Activated naive CD4-positive, alpha-beta T cell treated with anti-CD3 and anti-CD28 coated beads for 36 hours (primary cell): ENCODE measurements at places on chromosomes 16 and 17. TPM values are rescaled to one million over a fixed set of nuclear protein-coding genes. Genes with fewer than 3 reads are reported as not detected.

CPHXL2 gene
- not detected for total RNA-seq

DNA sequence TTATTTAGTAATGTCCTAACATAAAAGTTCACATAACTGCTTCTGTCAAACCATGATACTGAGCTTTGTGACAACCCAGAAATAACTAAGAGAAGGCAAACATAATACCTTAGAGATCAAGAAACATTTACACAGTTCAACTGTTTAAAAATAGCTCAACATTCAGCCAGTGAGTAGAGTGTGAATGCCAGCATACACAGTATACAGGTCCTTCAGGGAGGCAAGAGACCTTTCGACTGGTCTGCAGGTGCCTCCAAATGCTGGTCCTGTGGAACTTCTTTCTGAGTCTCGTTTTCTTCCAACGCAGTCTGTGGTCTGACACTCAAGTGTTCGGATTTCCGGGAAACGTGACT, 10.3 kb downstream of the MRPS23 start:
- no peak overlapping the region for H3K27ac ChIP-seq
- no peak overlapping the region for H3K4me3 ChIP-seq
- no peak for DNase-seq
- peaks cover 9% of the 10 kb centered on the region for H3K4me1 ChIP-seq
- H3K27me3 ChIP-seq = no peaks in the 10 kb centered on the region

DNA sequence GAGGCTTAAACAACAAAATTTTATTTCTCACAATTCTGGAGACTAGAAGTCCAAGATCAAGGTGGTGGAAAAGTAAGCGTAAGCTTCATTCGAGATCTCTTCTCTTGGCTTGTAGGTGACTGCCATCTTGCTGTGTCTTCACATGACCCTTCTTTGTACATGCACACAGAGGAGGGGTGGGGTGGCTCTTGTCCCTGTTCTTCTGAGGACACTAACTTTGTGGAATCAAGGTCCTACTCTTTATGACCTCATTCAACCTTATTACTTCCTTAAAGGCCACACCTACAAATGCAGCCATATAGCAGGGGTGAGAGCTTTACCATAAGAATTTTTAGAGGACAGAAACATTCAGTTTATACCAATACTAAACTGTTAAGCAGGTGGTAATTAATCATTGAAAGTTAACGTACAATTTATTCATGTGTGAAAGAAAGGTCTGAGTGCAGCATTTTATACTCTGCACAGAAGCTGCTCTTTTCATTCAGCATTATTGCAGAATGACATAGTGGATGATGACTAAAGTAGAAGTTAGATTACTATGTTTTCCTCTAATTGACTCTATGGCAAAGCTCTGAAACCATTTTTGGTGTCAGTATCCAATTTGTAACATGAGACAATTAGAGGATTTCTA, 139.9 kb upstream of the HLF start:
- H3K27ac ChIP-seq = no peak overlapping the region
- H3K4me3 ChIP-seq = no peak overlapping the region
- peaks cover 3% of the 10 kb centered on the region for H3K36me3 ChIP-seq

DNA sequence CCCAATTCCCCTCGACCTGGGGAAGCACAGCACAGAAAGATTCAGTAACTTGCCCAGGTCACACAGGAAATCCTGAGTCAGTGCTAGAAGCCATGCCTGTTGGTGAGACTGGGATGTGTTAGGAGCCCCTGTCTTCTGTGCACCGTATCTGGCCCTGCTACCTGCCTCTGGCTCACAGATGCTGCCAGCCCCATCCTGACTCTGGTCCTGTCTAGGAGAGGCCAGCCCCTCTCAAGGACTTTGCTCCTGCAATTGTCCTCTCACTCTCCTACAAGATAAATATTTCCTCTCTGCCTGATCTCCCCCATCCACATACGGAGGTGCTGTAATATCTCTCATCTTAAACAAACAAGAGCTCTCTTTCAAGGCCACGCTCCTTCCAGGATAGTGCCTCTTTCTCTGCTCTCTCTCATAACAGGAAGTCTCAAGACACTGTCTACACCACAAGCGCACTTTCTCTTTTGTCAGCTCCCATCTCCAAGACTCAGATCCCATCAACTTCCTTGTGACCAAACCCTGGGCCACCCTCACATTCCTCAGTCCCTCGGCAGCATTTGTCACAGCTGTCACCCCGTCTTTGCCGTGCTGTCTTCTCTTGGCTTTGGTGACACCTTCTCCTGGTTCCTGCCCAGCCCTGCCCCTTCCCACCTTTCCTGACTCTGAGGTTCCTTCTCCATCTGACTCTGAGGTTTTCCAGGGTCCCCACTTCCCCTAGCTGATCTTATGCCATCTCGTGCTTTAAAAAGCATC, 1.9 kb downstream of the SLC13A2 start:
- H3K36me3 ChIP-seq = no peaks in the 10 kb centered on the region
- H3K4me1 ChIP-seq = peaks cover 14% of the 10 kb centered on the region
- DNase-seq = peak; percentile 21
- no peak overlapping the region for H3K4me3 ChIP-seq

GAS2L2 gene
- total RNA-seq = not detected

GRCh38 chr16:84396537-84397008, 28.2 kb downstream of the ATP2C2 start:
- DNase-seq = no peak
- no peaks in the 10 kb centered on the region for H3K4me1 ChIP-seq
- no peak overlapping the region for H3K27ac ChIP-seq
- H3K4me3 ChIP-seq = no peak overlapping the region
- H3K36me3 ChIP-seq = no peaks in the 10 kb centered on the region

CHD9NB gene
- 0.19 TPM for total RNA-seq

- H3K4me1 ChIP-seq = peaks cover 5% of the 10 kb centered on the region
- DNase-seq = no peak
- no peak overlapping the region for H3K4me3 ChIP-seq
- H3K36me3 ChIP-seq = peaks cover 4% of the 10 kb centered on the region
These were observed 367.4 kb upstream of the TNRC6C start for GRCh38 chr17:77590951-77591735.

DNA sequence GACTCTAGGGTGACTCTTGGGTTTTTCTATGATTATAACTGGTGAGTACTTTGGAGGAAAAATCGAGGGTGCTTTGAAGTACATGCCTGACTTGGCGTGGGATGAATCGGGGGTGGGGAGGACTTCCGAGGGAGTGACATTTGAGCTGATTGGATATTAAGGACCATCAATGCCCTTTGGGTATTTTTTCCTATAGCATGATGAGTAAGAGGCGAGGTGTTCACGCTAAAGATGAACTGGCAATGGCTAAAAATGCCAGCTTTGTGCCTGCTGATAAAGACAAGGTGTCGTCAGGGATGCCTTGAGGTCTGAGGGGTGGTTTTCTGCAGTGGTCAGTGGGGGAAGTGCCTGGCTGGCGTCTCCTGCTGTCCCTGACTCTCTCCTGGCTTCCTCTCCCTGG, 25.3 kb downstream of the USP43 start:
- H3K4me3 ChIP-seq = no peak overlapping the region
- H3K27me3 ChIP-seq = peaks cover 33% of the 10 kb centered on the region
- H3K4me1 ChIP-seq = peaks cover 4% of the 10 kb centered on the region
- no peak overlapping the region for H3K27ac ChIP-seq
- no peaks in the 10 kb centered on the region for H3K36me3 ChIP-seq

DNA sequence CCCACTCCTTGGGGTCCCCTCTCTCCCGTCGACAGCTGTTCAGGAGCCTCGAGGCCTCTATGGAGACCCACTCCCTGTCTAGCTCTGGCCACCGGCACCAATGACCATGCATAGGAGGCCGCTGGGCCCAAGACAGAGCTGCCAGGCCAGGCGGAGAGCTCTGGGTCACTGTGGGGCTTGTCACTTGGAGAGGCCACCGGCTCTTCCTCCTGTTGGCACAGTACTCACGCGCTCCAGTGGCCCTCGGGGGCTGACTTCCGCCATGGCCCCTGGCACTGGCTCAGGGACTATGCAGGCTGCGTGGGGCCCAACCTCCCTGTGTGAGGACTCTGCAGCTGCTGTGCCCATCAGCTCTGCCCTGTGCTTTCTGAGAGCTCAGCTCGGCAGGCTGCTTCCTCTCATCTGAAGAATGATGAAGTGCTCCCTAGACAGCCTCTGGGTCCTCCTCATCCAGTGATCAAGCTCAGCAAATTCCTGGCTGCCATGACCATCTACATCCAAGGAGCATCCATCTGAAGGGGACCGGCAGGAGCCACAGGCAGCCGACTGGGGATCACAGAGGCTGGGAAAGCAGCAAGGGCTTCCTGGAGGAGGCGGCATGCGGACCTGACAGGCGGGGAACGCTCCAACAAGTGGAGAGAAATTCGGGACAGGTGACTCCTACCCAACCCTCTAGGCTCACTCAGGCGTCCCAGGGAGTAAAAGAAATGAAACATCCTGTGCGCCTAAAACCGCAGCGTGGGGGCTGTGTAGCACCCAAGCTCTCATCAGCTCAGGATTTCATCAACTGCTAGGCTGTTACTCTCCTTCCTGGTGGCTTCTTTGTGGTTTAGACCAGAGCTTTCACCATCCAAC, 16.8 kb downstream of the GALNS start:
- no peak overlapping the region for H3K27ac ChIP-seq
- no peaks in the 10 kb centered on the region for H3K36me3 ChIP-seq
- H3K4me3 ChIP-seq = no peak overlapping the region
- H3K27me3 ChIP-seq = no peaks in the 10 kb centered on the region
- no peak for DNase-seq

CRHR1 gene
- total RNA-seq = not detected

ACSM3 gene
- total RNA-seq = 35.0 TPM

AIPL1 gene
- total RNA-seq = not detected

SLFN12 gene
- total RNA-seq = 5.6 TPM

CES5A gene
- not detected for total RNA-seq

DNA sequence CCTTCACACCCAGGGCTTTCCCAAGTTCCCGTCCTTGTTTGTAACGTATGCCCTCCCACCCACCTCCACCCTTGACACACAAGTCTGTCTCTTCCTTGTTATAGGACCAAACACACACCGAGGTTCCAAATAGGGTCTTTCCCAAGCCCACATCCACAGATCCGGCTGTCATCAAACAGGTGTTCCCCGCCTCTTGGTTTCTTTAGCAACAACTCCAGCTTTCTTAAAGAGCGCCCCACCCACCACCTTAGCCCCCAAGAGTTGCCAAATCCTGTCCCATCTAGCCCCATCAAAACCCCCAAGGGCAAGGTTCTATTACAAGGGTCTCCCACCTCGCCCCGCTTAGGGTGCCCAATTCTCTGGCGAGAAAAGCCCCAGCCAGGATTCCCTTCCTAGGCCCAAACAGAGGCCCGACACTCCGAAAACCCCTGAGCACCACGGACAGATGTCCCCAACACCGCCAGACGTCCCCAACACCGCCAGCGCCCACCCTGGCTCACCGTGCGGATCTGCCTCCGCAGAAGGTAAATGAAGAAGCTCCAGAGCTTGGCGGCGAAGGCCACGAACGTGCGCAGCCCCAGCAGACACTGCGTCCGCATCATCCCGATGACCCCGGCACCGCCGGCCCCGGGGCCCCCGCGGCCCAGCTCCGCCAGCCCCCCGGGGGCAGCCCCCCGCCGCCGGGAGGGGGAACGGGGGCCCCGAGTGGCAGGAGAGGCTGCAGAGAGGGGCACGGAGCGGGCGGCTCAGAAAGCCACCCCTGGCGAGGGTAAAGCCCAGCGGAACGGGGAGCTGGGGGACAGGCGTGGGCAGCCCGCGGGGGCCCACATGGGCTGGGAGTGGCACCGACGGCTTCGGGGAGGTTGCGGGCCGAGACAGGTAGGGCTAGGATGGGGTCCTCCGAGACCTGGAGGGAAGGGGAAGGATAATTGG, 573 bp downstream of the CTDNEP1 start:
- H3K27ac ChIP-seq = peak overlapping the region; percentile 91
- no peaks in the 10 kb centered on the region for H3K27me3 ChIP-seq
- H3K4me1 ChIP-seq = peaks cover 37% of the 10 kb centered on the region
- peaks cover 27% of the 10 kb centered on the region for H3K36me3 ChIP-seq
- peak; percentile 54 for DNase-seq

- DNase-seq = no peak
- no peak overlapping the region for H3K27ac ChIP-seq
- peak overlapping the region; percentile 63 for H3K4me3 ChIP-seq
- no peaks in the 10 kb centered on the region for H3K27me3 ChIP-seq
- H3K36me3 ChIP-seq = no peaks in the 10 kb centered on the region
These were observed 1.8 kb downstream of the CDC42EP4 start for GRCh38 chr17:73309727-73310596.

GRCh38 chr16:30942426-30942806, 6.5 kb upstream of the ORAI3 start:
- no peak overlapping the region for H3K4me3 ChIP-seq
- peaks cover 9% of the 10 kb centered on the region for H3K36me3 ChIP-seq
- no peak for DNase-seq
